ENCODE measurements at places on chromosomes 1 and 21.

DNA sequence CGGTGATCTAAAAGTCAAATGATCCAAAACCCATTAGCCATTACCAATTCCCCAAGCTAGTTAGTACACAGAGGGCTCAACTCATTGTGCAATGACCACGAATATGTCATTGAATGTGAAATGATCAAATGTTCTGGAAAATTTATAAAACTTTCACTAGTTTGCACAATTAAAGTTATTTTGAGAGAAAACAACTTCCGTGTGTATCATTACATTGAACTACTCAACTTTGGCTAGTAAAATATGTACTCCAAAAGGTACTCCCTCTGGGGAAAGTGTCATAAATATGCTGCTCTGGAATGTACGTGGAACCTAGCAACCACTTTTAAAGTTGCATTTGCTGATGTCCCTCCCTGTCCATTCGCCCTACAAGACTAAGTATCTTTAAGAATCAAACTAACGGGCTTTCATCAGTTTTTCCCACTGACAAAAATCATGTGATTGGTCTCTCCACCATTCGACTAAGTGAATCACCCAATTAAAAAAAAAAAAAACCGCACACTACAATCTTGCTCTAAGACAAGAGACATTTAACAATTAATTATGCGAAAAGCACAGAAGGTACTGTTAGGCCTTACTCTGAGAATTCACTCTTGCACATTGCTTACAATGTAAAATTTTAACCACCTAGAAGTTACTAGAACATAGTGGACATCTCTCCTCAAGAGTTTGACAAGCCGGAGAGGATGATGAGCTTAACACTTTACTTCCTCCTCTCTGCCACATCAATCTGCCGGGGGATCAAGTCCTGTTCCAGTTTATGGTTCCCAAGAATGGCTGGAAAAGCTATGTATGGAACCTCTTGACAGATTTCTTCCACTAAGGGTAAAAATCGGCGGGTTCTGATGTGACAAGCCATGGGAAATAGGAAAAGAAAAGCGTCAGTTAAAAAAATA, 1.2 kb downstream of the ACBD3 start:
- DNase-seq: peak; percentile 35

GRCh38 chr1:7094086-7094485, 308.8 kb downstream of the CAMTA1 start:
- no peak for DNase-seq

DNA sequence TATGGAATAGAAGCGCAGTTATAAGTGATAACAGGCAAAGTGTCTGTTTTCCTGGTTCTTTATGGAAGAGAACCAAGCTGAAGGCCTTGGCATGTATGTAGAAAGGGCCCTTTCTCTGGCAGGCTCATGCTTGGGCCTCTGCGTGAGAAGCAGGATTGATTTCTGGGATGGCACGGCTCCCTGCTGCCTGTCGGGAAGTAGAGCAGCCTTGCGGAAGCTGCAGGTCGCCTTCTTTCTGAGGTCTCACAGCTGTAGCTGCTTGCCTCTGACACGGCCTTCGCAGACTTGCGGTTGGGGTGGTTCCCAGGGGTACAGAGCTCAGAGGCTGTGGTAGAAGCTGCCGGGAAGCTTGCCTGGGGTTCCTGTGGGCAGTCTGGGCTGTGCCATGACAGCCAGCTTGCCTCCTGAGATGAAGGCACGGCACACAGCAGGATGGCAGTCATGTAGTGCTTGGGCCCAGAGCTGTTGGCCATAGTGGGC, 39.4 kb downstream of the TRAPPC10 start:
- no peak for DNase-seq

DNA sequence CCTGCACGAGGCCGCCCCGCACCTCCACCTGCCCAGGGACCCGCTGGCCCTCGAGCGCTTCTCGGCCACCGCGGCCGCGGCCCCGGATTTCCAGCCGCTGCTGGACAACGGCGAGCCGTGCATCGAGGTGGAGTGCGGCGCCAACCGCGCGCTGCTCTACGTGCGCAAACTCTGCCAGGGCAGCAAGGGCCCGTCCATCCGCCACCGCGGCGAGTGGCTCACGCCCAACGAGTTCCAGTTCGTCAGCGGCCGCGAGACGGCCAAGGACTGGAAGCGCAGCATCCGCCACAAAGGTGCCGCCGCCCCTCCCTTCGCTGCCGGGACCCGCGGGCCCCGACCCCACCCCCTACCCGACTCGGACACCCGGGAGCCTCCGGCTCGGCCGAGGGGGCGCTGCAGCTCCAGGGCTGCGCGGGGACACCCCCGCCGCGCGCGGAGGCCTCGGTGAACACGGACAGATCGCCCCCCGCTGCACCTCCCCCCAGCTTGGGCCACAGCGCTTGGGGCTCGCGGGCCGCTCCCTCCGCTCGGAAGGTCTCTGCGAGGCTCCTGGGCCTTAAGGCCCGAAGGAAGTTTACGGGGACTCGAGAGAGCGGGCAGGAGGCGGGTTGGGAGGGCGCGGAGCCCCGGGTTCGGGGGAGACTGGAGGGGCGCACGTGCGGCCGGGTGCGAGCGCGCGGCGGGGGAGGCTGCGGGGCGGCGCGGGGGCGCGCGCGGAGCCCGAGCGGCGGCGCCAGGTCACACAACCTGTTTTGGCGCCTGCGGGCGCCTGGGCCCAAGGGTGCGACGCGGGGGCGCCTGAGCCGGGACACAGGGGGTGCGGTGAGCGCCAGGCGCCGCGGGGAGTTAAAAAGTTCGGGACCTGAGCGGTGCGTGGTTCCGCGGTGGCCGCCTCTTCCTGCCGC, 1.2 kb downstream of the SAMD11 start:
- DNase-seq: peak; percentile 58

DNA sequence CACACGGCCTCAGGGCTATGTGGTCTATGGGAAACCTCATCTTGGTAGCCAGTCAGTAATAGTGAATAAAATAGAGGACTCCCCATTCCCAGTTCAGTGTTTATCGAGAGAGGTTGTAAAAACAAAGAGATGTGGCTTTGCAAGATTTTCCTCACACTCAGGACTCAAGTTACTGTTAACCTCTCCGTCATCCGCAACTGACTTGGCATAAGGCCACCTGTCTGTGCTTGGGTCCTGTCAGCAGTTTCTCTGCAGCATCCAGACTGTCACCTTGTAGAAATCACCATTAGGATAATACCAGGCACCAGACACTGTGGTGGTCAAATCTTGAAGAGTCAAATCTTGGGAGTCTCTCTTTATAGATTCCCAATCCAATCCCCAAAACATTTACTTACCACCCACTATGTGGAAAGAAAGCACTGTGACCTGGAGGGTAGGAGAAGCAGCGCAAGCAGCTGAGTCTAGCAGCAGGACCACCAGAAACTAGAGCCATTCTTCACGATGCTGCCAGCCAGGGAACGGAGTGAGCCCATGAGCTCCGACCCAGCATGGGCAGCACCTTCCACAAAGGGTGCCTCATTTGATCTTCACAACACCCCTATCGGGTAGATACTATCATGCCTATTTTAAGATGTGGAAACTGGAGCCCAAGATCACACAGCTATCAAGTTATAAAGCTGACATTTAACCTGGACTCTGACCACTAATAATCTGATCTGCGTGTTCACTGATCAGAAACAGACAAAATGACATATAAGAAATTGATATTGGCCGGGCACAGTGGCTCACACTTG, 5.6 kb upstream of the GPR25 start:
- DNase-seq: no peak

DNA sequence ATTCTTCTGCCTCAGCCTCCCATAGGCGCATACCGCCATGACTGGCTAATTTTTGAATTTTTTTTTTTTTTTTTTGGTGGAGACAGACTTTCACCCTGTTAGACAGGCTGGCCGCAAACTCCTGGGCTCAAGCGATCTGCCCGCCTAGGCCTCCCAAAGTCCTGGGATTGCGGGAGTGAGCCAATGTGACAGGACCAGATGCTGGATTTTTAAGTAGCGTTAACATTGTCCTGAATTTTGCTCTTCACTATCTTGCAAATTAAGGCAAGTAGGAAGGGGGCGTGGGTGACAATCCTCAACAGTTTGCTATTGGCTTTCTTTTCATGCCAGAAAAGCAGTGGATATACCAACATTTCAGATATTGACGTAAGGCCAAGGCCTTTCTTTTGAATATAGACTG, 49.7 kb upstream of the TSNAX start:
- DNase-seq: no peak

DNA sequence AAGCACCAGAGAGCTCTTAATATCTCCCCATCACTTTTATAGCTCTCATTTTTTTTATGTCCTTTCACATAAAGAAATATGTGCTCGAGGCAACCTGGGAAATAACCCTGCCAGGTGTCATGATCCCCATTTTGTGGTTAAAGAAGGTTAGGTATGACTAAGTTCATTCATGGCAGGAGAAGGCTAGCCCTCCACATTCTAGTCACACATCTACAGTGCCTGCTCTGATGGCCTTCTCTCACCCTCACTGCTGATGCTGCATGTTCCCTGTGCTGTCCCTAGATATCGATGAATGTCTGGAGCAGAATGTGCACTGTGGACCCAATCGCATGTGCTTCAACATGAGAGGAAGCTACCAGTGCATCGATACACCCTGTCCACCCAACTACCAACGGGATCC, 187.5 kb downstream of the TPR start:
- DNase-seq: no peak

DNA sequence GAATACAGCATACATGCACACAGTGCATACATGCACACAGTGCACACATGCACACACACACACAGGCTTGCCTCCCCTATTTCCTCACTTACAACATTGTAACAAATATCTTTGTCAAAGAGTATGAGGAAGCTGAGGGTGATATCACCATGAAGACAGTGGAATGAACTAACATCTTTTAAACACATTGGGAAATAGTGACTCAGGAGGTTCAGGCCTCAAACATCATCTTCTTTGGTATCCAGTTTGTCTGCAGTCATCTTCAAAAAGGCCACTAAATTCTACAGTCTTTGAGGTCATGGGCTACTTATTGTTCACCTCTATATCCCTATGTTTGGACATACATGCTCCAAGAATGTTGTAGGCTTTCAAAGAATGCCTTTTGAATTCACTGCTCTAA, 2.1 kb upstream of the LCE2B start:
- DNase-seq: no peak

GRCh38 chr1:170149241-170149640, 3.5 kb downstream of the NTMT2 start:
- DNase-seq: peak; percentile 23

DNA sequence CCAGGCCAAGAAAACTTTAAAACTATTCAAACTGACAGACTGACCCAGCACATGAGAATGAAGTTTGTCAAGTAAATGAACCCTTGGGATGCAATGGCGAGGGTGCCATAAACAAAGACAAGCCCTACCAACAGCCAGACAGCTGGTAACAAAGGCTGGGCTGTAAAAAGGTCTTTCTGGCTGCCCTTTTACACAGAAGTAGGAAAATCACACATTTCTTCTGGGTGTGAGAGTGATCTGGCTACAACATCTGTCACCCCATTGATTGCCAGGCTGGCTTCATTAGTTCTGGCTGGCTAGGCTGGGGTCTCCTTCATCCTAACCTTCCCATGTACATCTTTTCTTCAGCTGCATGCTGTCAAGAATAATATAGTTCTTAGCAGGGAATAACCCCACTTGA, 83.6 kb upstream of the FOXD3 start:
- DNase-seq: no peak

GRCh38 chr1:181160998-181161870, 72.7 kb downstream of the IER5 start:
- DNase-seq: no peak

- no peak for DNase-seq
Measured at GRCh38 chr21:14683063-14683462, 136.9 kb upstream of the SAMSN1 start.

DNA sequence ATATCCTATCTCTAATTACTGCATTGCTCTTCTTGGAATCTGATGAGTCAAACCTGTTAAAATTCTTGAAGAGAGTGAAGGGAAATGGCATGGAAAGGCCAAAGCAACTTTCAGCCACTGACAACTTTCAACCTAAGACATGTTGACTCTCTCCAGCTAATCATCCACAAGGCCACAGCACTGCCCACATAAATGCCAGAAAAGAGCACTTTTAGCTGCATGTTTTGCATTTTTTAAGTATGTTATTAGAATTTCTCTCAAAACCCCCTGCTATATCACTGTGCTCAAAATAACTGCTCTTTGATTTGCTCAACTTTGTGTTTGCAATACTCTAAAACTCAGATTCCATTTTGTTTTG, 352.5 kb downstream of the ADGRL2 start:
- DNase-seq: peak; percentile 40

DNA sequence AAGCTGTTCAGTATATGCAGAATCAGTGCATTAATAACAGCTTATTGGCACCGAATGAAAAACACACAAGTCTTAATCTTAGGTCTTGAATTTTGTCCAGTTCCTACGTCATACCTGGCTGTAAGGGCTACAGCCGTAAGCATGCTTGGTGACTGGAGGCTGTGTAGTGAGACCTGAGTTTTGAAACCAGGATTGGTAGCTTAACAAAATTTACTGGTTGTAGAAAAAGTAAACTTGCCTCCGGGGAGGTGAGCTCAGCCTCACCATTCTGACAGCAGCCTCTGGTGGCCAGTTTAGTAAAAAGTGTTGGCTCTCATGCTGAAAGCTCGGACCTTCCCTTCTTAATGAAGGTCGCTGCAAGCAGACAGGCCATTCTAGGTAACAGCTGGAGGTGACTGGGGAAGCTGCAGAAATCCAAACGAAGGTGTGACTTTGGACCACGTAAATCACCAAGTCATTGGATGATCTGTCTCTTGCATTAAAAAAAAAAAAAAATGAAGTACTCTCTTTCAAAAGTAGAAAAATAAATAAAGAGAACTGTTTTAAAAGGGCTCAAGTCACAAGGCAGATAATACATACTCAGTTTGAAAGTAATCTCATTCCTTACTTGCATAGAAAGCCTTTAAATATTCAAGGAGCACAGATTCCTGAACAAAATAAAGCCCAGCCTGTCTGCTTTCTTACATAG, 48.9 kb downstream of the HLCS start:
- peak; percentile 54 for DNase-seq

GRCh38 chr21:16676391-16676790, 836.5 kb upstream of the CXADR start:
- DNase-seq: no peak

DNA sequence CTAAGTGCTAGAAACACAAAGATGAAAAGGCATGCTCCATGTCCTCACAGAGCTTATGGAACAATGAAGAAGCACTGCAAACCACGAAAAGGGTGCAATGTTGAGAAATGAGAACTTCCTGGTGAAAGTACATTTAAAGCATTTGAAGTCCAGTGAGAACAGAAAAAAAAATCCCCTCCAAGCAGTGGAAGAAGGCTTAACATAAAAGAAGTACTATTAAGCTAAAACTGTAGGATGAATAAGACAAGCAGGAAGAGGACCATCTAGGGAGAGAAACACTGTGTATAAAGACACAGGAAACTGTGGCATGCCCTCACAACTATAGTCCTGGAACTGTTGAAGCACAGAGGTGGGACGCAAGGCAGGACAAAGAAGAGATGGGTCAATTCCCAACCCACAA, 10.0 kb downstream of the TP53BP2 start:
- no peak for DNase-seq

All from fibroblast of skin of right quadriceps (primary cell).